ENCODE measurements at places on chromosomes 2 and 18. TPM values are rescaled to one million over a fixed set of nuclear protein-coding genes. Genes with fewer than 3 reads are reported as not detected.

ITPRIPL1 gene
- total RNA-seq, result 1.0 TPM

GORASP2 gene
- total RNA-seq, result 76.4 TPM

DNER gene
- total RNA-seq, result 4.6 TPM

CRACDL gene
- total RNA-seq, result 0.80 TPM

CTAGE1 gene
- not detected for total RNA-seq

ABCG5 gene
- total RNA-seq, result not detected

RNF103 gene
- total RNA-seq, result 9.8 TPM

MATN3 gene
- 3.7 TPM for total RNA-seq

KCNG2 gene
- total RNA-seq, result not detected

Measured in hair follicular keratinocyte (primary cell).